ENCODE measurements at places on chromosomes 1 and 21.

DNA sequence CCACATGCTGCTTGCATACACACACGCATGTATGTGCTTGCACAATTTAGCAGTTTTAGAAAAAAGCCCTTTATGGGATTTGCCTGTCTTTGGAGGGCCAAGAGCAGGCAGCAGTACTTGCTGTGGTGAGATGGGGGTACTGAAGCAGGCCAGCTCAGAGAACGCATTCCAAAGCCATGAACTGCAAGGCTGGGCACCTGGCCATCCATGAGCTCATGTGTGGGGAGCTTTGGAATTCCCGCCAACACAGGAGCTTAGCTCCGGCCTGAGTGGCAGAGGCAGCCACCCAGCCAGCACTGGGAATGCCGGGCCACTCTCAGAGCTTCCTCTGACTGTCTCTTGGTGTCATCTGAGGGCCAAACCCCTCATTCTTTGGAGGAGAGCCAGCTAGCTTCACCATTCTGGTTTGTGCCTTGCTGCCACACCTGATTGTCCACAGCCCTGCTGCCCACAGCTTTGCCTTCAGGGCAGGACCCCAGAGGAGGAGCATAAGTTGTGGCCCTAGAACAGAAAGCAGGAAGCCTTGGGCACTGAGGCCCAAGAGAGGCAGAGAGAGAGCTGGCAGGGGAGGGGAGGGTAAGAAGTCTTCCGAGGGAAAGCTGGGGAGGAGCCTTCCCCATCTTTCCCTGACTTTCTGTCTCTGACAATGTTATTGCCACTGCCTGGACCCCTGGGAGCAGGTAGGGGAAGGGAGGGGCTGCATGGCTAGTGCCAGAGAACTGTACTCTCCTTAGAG lies 92.1 kb upstream of the POU3F1 start:
- no peak for DNase-seq

DNA sequence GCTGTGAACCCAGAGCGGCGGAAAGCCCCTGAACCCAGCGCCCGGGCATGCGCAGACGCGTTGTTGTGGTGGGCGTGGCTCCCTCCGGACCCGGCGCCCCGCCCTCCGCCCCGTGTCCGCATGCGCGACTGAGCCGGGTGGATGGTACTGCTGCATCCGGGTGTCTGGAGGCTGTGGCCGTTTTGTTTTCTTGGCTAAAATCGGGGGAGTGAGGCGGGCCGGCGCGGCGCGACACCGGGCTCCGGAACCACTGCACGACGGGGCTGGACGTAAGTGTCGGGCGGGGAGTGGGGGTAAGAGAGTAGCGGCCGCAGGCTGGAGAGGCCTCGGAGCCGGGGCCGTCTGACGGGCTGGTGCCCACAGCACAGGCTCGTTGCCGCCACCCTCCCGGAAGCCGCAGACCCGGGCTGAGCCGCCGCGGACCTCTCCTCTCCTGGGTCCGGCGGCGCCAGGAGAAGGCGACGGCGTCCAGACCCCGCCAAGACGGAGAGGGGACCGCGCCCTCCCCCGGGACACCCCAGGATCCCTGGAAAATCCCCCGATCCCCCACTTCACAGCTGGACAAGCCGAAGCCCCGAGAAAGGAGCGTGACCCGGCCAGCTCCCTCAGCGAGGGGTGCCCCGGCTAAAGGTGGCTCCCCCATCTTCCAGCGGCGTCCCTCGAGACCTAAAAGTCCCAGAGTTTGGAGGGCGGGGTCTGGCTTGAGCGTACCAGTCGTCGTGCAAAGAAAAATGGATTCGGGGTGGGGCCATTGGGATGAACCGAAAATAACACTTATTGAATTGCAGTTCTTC lies at the start of gene TMEM50A:
TMEM50A (plus strand) TSS at position 147 of the 794 bp plus-strand sequence. CDS start 2,153 bp downstream, outside the sequence.
- peak; percentile 88 for DNase-seq

DNA sequence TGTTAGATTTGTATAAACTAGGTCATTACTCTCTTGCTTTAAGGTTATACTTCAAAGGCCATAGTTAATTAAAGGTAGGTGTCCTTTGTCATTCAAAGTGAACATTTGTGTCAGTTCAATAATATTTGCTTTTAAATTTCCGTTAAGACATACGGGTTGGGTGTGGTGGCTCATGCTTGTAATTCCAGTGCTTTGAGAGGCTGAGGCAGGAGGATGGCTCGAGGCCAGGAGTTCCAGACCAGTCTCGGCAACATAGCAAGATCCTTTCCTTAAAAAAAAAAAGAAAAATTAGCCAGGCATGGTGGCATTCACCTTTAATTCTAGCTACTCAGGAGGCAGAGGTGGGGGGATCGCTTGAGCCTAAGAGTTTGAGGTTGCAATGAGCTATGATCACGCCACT lies 80.4 kb downstream of the KIF26B start:
- DNase-seq = no peak

GRCh38 chr1:114218361-114219171 lies 64.9 kb upstream of the SYT6 start:
- no peak for DNase-seq

- DNase-seq = no peak
These were observed 739 bp downstream of the SMG5 start for GRCh38 chr1:156281693-156282478.

DNA sequence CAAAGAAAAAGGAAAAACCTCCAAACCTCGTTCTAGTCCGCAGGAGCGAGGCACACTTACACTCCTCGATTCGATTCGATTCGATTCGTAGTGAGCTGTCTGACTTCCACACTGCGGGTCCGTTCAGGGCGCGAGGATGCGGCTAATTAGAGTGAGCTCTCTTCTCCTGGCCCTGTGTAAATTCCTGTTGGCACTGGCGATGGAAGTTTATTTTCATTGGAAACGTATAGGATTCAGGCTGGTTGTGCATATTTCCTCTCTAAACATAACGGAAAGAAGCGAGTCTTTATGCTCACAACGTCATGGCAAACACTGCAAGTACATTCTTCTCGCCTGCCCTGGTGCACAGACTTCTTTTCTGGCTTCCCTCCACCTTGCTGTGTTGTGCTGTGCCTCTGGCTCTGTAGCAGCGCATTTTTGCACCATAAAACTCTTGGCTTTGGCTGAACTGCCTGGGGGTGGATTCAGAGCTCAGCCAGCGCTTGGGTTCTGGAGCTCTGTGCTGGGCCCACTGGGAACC lies 2.7 kb downstream of the HUNK start:
- no peak for DNase-seq

- no peak for DNase-seq
These were observed 48.9 kb upstream of the ZNF281 start for GRCh38 chr1:200458780-200459179.

- DNase-seq = no peak
These were observed 373.2 kb upstream of the C1orf174 start for GRCh38 chr1:4273243-4273642.

DNA sequence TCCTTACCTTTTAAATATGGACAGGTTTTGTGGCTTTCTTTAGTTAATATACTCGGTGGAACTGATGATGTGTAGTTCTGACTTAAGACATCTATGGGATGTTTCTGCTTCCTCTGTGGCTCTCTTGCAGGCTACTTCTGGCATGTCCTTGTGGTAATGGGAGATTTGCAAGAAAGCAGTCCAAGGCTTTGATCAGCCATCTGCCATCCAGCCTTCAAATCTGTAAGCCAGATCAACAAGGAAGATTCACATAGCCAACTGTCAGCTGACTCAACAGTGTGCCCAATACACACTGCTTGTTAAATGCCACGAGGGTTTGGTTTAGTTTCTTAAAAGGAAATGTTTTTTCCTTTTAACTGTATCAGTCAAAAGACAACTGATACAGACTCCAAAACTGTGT lies 722.2 kb upstream of the CHRM3 start:
- DNase-seq = no peak

- DNase-seq = no peak
These were observed 47.4 kb upstream of the WNT2B start for GRCh38 chr1:112461200-112461871.

DNA sequence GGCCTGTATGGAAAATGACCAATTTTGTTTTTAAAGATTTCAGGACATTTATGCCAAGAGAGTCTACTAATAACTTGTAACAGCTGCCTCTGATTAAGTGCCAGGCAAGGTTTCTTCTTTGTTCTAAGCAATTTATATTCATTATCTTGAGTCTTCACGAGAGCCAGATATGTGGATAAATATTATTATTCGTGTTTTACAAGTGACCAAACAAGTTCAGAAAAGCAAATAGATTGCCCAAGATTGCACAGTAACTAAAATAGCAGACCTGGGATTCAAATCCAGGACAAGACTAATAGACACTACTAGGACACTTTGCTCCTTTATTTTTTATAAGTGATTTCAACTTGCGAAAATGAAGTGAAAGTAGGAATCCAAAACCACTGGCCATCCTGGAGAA lies 30.1 kb upstream of the DPT start:
- DNase-seq = no peak

- DNase-seq = no peak
These were observed 37.5 kb downstream of the XCL2 start for GRCh38 chr1:168506204-168506819.

All from CD8-positive, alpha-beta memory T cell (primary cell).